ENCODE measurements at places on chromosomes 6 and 20.

GRCh38 chr6:167089243-167090142 is 33.4 kb upstream of the CCR6 start:
- DNase-seq: no peak

GRCh38 chr6:116027801-116028200 is 32.9 kb downstream of the FRK start:
- DNase-seq: no peak

GRCh38 chr6:52497652-52498408 is 77.7 kb downstream of the EFHC1 start:
- no peak for DNase-seq

DNA sequence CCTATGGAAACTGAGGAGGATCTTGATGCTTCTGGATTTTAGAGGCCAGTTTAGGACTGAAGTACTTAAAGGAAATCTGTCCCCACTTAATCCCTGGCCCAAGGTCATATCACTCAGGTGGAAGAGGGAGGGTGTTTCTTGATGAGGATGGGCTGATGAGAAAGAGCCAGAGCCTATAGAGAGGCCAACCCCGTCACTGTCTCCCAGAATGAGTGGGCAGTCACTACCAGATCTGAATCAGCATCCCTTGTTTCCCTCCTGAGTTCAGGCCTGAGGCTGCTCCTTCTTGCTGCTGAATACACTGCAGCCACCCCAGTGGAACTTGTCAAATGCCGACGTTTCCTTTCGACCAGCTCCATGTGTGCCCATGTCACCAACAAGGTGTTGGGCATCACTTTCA is 14.8 kb downstream of the ARMC12 start:
- DNase-seq: no peak

DNA sequence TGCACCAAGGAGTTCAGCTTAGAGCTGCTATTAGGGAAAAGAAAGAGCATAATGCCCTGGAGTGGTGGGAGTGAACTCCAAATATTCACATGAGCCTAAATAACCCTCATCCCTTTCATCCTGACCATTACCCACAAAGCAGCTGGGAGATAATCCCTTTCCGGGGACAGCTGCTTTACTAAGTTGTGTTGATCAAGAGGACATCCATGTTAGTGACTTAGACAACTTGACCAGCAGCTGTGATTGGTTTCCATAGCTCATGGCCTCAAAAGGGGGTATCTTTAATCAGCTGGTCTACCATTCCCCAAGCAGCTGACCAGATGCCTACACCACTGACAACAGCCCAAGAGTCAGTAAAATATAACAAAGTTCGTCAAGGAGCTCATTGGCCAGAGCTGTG is 75.8 kb upstream of the LY86 start:
- no peak for DNase-seq

DNA sequence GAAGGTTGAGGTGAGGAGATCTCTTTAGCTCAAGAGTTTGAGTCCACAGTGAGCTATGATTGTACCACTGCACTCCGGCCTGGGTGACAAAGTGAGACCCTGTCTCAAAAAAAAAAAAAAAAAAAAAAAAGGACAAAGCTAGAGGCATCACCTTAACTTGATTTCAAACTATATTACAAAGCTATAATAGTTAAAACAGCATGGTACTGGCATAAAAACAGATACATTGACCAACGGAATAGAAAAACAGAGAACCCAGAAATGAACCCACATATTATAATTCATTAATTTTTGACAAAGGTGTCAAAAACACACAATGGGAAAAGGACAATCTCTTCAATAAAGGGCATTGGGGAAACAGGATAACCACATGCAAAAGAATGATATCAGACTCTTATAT is 50.8 kb upstream of the MBOAT1 start:
- DNase-seq: no peak
